T-cell (primary cell): ENCODE measurements at places on chromosomes 12 and 14.

GRCh38 chr14:53608369-53608768, 348.3 kb downstream of the BMP4 start:
- no peak for DNase-seq

- DNase-seq, result no peak
Observed at GRCh38 chr12:13566292-13566691, 369.8 kb downstream of the EMP1 start.

DNA sequence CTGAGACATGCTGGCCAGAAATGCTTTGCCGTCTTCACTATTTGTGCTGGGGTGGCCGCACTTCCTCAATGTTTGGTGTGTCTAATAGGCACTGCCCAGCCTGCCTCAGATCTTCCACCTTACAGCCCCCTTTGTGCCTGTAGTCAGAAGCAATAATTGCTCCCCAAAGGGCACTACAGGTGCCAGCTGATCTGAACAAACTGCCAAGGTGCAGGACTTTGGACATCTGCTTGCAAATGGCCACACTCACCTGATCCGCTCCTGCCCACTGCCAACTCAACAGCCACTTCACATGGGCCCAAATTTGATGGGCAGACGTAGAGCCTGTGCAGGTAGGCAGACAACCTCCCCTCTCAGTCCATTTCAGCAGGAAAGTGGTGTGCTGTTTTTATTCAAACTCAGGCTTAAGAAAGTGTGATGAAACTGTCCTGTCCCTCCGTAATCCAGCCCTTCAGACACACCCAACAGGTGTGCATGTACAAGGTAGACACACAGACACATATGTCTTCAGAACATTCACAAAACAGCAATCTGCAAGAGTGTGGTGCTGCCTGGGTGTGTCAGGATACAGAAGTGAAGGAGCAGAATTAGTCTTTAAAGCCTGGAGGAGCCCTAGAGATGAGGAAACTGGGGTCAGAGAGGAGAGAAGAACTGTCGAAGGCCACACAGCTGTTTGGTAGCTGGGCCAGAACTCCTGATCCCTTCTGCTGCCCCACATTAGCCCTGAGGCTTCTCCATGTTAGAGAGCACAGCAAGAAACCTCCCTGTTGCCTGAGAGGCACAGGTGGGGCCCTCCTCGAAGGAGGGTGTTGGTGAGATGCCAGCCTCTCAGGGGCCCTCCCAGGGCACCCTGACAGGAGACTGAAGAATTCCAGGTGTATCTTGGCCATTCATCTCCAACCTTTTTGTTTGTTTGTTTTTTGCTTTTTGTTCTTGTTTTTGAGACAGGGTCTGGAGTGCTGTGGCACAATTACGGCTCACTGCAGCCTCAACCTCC, 4.4 kb upstream of the KRT75 start:
- DNase-seq, result no peak

DNA sequence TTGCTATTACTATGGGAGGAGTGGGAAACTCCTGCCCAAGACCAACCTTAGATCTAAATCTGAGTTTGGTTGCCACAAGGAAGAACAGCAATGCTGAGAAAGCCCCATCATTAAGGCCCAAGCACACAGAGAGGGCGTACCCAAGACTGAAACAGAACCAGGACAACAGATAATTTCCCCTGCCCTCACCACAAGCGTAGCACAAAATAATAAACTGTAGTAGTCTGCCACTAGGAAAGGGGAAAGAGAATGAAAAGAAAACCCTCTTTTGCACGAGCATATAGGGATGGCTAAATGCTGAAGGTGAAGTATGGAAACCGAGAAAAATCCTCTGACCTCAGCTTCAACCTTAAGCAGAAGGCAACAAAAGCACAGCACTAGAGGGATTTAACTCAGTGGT, 76.5 kb upstream of the DHRS4 start:
- no peak for DNase-seq

GRCh38 chr14:29037411-29037810, 270.8 kb downstream of the FOXG1 start:
- no peak for DNase-seq

DNA sequence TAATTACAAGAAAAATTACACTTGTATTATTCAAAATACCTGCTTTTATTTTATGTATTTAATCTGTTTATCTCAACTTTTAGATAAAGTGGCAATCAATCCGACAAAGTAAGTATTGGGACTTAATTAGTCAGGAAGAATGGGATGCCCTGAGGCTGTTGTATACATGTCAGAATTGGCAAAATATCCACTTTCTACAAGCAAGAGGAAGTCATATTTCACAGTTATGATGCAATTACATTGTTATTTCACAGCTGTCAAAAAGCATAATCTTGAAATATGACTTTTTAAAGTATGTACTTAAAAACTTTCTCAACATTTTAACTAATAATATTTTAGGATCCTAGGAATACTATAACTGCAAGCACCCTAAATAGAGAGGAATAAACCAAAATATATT, 357.1 kb upstream of the MGAT4C start:
- DNase-seq, result no peak

DNA sequence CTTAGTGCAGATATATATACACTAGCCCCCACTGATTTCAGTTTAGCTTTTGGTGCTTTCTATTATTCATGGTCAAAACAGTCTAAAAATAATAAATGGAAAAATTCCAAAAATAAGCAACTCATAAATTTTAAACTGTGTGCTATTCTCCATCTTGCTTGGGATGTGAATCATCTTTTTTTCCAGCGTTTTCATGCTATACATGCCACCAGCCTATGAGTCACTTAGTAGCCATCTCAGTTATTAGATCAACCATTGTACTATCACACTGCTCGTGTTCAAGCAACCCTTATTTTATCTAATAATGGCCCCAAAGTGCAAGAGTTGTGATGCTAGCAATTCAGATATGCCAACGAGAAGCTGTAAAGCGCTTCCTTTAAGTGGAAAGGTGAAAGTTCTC, 73.9 kb upstream of the KRR1 start:
- DNase-seq, result no peak

GRCh38 chr14:67746927-67747326, 45.2 kb downstream of the RDH12 start:
- DNase-seq, result no peak

- DNase-seq, result no peak
Observed at GRCh38 chr12:20300457-20300856, 67.9 kb upstream of the PDE3A start.

- no peak for DNase-seq
Observed at GRCh38 chr12:91609283-91609682, 426.7 kb upstream of the DCN start.

DNA sequence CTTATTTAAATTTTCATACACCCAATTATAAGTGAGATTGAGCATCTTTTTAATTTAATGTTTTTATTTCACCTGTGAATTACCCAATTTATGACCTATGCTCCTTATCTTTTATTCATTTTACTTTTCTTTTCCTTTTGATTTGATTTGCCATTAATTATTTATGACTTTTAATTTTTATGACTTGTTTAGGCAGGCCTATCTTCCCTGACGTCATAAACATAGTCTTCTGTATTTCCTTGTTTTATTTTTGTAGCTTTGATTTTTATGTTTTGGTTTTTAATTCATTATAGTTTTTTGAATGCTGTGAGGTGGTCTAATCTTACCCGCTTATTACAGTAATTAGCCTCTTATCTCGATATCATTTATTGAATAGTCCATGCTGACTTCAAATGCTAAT, 467.1 kb upstream of the FAR2 start:
- DNase-seq, result no peak

DNA sequence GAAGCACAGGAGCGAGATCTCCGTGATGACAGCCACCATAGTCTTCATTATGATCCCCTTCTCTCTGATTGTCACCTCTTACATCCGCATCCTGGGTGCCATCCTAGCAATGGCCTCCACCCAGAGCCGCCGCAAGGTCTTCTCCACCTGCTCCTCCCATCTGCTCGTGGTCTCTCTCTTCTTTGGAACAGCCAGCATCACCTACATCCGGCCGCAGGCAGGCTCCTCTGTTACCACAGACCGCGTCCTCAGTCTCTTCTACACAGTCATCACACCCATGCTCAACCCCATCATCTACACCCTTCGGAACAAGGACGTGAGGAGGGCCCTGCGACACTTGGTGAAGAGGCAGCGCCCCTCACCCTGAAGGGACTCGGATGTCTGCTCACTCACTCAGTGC, 775 bp downstream of the OR10P1 start:
- DNase-seq, result peak; percentile 25

GRCh38 chr12:54311051-54311450, 10.2 kb upstream of the NFE2 start:
- DNase-seq, result no peak

DNA sequence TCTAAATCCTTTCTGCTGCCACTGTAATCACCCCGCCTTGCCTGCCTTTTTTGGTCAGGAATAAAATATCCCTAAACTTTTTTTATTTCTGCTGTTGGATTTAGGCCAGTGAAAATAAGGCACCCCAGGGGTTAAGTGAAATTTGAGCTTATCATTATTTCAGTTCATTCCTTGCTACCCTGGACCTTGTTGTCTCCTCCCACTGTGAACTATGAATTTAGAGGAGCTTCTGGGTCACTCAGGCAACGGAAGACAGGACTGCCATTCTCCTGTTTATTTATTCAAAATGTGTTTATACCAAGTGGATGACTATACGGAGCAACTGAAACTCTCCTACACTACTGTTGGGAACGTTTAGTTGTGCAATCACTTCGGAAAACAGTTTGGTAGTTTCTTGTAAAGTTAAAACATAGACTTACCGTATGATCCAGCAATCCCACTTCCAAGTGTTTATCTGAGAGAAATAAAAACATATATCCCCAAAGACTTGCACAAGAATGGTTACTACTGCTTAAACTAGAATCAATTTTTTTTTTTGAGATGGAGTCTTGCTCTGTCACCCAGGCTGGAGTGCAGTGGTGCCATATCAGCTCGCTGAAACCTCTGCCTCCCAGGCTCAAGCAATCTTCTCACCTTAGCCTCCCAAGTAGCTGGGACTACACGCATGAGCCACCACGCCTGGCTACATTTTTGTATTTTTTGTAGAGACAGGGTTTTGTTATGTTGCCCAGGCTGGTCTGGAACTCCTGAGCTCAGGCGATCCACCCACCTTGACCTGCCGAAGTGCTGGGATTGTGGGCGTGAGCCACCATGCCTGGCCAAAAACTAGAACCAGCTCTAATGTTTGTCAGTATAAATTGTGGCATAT, 2.3 kb upstream of the TRAFD1 start:
- DNase-seq, result no peak

GRCh38 chr12:107990325-107990724, 138.8 kb upstream of the WSCD2 start:
- peak; percentile 46 for DNase-seq

DNA sequence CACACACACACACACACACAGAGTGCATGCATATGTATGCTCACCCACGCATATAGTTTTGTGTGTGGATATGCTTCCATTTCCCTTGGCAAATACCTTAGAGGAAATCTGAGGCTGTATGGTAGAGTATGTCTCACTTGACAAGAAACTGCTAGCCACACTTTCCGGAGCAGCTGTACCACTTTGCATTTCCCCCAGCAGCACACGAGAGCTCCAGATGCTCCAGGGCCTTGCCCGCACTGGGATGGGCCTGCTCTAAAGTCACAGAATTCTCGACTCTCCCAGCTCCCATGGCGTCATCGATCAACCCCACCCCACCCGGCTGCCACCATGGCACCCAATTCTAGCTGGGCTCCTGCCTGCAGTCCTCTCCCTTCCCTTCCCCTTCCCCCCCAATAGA, 21.9 kb downstream of the CLMN start:
- no peak for DNase-seq

DNA sequence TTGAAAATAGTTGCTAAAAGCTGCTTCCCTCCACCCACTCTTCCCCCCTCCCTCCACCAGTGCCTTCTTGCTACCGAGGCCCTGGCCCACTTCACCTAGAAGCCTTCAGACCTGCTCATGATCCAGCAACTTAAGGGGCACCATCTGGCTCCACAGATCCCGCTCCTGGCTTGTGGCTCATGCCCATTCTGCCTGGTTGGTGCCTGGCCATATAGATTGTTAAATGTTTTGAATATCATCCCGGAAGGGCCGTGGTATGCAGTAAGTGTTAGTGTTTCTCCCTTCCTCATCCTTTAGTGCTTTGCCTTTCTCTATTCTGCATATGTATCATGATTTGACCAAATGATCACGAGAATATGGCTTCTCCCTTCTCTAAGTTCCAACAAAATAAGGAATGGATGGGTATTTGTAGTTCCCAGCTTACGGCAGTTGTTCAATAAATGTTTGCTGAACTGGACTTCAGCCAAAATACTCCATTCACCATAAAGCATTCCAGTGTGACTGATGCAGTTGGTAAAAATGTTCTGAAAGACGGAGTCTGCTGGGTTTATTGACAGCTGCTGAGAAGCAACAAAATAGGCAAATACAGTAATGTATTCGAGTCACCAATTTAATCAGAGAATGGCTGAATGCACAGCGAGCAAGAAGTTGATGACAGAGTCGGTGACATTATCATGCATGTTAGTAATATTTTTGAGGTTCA, 30.7 kb downstream of the GRIP1 start:
- no peak for DNase-seq

GRCh38 chr12:128783129-128783574, 40.6 kb downstream of the SLC15A4 start:
- DNase-seq, result no peak

GRCh38 chr12:4829161-4829792, 80.4 kb upstream of the KCNA1 start:
- DNase-seq, result peak; percentile 67

- peak; percentile 64 for DNase-seq
Observed at GRCh38 chr14:21024585-21025370, at the start of gene NDRG2. TSS of gene NDRG2 (minus strand) at chr14:21025061. CDS start at chr14:21023315, 1,746 bp downstream.

DNA sequence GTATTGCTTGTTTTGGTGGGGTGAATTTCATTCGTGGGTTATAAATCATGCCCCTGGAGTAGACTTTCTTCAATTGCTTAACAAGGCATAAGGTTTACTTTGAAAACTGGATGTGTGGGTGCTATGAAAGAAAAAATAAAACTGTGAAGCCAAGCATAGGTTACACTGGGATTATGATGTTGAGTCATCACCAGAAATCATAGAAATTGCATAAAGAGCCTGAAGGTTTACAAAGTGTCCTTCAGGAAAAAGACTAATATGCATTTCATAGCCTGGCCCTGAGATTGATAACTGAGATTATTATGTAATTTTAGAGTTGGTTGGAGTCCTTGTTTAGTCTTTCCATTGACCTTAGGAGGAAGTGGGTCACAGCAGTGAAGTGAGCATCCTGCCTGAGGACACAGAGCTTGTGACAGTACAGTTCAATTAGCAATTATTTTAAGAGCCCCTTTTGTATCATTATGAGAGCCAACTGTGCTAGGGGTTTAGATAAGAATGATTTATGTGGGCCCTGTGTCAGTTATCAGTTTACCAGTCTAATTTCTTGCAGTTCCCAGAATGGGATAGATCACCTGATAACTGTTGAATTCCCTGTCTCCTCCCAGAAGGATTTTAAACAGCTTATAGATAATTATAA, 13.6 kb downstream of the LRRK2 start:
- no peak for DNase-seq
